Stimulated activated CD4-positive, alpha-beta T cell treated with anti-CD3 and anti-CD28 coated beads, Interleukin-2, amount 100 ng/mL, for 4 hours (primary cell): ENCODE measurements at places on chromosomes 3 and 15.

- DNase-seq, result no peak
Observed at GRCh38 chr3:100891827-100892226, 101.4 kb downstream of the ABI3BP start.

GRCh38 chr3:24480497-24480896, 14.2 kb downstream of the THRB start:
- DNase-seq, result no peak

GRCh38 chr3:111324645-111325044, 217.4 kb upstream of the CD96 start:
- DNase-seq, result no peak

GRCh38 chr3:39140341-39140971, 12.9 kb downstream of the CSRNP1 start:
- no peak for DNase-seq

- no peak for DNase-seq
Observed at GRCh38 chr3:178586076-178586475, 49.8 kb downstream of the KCNMB2 start.

DNA sequence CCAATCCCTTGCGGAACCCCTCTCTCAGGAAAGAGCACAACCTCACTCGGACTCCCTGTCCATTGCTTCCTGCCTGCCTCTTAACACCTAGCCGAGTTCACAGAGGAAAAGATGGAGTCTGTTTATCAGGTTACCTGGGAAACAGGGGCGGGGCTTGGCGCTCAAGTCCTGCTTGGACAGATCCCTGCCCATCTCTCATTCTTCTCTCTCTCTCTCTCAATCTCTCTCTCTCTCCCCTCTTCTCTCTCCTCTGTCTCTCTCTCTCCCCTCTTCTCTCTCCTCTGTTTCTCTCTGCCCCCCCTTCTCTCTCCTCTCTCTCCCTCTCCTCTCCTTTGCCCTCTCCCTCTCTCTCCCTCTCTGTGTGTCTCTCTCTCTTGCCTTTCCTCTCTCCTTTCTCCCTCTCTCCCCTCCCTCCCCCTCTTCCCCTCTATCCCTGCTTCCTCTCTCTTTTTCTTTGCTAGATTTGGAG, at the start of gene EFHB:
Gene EFHB (minus strand): TSS at position 120 of the 469 bp plus-strand sequence. CDS start 199 bp downstream, outside the sequence.
- DNase-seq, result no peak

DNA sequence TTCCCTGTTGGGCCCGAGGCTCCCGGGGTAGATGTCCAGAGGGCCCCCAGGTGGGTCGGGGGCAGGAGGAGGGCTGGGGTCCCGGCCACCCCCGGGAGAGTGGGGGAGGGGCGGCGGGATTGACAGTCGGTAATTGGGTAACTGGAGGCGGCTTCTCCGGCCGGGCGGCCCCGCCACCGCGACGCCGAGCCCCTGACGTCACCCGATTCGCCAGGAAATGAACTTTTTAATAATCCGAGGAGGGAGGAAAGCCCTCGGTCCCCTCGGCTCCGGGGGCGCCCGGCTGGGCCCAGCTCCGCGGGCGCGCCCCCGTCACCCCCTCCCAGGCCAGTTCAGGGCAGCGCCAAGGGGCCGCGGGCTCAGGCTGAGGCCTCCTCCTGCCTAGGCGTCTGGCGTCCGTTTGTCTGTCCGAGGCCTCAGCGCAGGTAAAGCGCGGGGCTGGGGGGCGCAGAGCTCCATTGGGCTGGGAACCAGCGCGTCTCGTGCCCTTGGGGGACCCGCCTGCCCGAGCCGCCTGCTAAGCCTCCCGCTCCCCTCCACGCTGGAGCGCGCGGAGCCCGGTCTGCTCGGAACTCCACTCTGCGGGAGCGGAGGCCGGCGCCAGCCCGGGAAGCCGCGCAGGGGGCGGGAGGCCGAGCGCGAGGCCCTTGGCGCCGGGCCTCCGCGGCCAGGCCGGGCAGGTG, 3.9 kb downstream of the GATA2 start:
- no peak for DNase-seq

DNA sequence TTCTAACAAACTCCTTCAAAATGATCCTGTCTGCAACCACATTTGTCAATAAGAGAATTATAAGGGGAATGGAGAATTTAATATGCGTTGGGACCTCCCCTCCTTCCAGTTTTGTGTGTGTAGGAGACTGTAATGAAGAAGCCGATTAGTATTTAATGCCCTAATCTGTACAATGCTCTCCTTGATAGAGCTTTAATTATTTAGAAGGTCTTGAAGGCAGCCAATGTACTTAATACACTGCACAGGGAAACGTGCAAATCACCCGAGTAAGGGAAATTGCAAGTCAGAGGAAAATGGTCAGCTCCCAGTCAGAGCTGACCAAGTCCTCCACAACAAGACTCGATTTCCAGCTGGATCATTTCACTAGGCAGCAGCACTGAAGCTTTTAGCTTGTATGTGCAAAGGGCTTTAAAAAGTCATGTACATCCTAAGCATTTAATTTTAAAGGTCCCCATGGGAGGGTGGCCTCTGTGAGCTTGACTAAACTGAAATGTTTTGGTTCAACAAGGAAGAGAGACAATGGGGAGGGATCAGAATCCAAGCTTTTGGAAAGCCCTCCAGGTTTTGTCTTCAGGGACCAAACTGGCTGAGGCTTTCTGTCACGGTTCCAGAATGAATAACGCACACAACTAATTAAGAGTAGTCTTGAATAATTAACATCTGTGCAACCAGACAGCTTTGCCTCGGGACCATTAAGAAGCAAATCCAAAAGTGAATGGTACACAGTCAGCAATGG, 159.8 kb upstream of the MITF start:
- DNase-seq, result no peak

DNA sequence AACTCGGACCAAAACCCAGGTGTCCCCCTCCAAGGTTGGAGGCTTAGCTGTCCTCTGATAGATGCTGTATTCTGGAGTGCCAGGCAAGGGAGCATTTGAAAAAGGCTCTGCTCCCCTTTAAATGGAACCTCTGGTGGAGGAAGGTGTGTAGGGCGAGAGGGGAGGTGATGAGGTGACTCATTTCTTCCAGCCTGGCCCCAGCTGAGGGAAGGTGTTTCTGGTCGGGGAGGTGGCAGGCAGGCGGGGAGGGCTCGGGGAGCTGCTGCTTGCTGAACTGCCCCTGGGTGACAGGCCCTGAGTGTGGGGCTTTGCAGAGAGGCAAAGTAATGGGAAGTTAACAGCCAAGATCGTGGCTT, 18.8 kb downstream of the PSTPIP1 start:
- peak; percentile 88 for DNase-seq

DNA sequence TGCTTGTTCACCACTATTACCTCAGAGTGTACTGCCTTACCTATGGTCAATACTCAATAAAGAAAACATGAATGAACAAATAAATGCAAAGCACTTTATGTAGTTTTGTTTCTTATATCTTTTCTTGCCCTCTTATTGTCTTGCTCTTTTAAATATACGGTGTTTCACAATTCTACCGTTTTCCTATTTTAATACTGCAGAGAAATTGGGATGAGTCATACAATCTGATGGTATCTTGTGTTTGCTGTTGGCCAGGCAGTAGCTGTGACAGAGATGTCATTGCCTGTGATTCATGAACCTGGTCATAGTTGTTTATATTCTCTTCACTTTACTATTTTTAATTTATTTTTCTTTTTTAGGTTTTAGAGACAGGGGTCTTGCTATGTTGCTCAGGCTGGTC, 48.3 kb downstream of the SERP1 start:
- DNase-seq, result no peak

- DNase-seq, result no peak
Observed at GRCh38 chr3:53242155-53242554, 13.7 kb downstream of the TKT start.

GRCh38 chr3:157589211-157589610, 86.0 kb upstream of the VEPH1 start:
- DNase-seq, result no peak

GRCh38 chr15:80127911-80128310, 24.9 kb upstream of the FAH start:
- no peak for DNase-seq

DNA sequence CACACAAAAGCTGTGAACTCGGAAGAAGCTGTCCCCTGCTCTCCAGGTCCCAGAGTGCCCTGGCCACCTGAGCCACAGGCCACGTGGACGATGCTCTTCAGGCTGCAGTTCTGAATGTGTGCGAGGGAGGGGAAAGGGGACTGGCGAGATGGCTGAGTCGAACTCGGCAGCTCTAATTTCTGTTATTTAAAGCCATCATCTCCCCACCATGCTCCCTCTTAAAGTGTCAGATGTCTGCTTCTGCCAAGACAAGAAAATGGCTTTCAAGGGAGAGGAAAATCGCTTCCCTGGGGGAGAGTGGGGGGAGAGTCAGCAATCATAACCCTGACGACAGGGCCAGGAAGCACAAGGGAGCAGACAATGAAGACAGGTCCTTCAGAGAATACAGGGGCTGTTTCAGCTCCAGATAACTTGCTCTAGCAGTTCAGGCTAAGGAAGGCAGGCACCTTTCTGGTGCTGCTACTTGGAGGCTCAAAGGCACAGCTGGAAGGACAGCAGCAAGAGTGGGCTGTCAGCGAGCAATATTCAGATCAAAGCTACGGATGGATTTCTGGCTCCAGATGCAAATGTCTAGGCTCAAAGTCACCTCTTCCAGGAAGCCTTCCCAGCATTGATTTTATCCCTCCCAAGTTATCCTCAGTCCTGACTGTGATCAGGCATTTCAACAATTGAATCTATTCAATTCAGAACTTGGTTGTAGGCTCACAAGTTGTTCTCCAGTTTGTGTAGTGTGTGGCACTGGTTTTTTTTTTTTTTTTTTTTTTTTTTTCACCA, 15.5 kb upstream of the CCDC33 start:
- DNase-seq, result no peak

GRCh38 chr15:78213956-78214355, 20.4 kb downstream of the ACSBG1 start:
- no peak for DNase-seq

DNA sequence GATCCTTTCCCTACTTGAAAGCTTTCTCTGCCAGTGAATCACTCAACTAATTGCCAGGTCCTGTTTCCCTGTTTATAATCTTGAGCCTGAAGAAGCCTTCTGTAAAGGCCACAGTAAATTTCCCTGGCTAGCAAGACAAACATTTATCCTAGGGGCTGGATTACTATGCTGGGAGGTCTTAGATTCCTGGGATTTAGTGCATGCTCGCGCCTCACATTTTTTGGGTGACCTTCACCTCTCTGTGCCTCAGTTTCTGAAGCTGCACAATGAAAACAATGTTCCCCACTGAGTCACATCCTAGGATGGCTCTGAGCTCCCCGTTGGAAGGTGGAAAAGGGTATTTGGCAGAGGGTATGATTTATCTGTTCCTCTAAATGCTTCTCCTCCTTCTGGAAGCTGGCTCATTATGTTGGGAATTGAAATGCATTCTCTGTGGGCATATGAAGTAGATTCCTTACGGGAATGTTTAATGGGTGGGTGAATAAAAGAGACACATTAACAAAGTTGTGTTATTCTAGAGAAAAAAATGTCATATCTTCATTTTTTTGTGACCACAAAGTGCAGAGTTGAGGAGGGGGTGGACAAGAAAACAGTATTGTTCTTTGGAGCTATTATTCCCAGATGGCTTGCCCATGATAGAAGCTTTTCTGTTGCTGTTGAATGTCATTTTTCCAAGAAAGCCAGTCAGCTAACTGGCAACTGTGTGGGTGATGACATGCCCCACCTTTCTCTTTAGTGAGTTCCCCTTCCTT, 32.4 kb downstream of the LSM3 start:
- no peak for DNase-seq

- no peak for DNase-seq
Observed at GRCh38 chr3:97684490-97684889, 80.1 kb upstream of the ARL6 start.

- DNase-seq, result no peak
Observed at GRCh38 chr3:69806735-69807438, 67.6 kb downstream of the MITF start.

DNA sequence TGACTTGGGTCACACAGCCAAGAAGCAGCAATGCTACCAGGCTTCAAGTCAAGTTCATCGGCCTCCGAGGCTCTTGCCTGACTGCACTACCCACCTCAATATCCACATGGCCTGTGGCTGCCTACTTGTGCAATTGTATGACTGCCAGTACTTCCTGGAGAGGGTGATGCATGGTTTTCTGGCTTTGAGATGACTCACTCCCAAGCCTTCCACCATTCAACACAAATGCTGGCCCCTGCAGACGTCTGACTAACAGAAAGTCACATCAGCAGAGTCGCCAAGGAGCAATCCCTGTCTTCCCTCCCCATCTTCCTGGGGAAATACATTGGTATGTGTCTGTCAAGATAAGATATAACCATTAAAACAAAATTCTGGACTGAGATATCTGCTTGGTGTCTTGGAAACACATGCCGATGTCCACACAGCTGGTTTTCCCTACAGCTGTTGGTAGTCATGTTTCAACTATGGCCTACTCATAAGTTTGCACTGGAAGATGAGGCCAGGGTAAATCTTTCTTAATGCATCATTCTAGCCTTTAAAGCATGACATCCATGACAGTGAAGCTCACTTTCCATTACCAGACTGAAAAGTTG, 79.6 kb upstream of the SPATA12 start:
- peak; percentile 33 for DNase-seq
